ENCODE measurements at places on chromosomes 1 and 21.
A peak's percentile ranks its signal among the peaks of the same experiment; 100 is the strongest.

DNA sequence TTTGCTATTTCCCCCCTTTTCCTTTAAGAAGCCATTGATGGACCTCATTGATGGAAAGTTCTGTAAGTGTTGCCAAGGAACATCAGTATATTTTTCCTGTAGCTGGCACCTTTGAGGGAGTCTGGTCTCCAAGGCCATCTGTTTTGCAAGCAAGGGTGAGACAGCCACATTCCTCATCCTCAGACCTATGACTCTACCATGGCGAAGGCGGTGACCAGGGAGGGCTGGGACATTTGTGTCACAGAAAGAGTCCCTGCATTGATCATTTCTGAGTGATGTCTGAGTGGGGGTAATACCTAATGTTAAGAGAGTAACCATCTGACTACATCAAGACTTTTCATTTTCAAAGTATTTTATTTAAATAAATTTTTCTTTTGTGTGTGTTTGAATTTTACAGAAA is 35.4 kb downstream of the KIAA0040 start:
- no peak for DNase-seq

GRCh38 chr1:43288058-43288784 is 2.8 kb upstream of the C1orf210 start:
- DNase-seq = no peak

- DNase-seq = no peak
Observed at GRCh38 chr1:231419738-231420298, 2.3 kb downstream of the EGLN1 start.

DNA sequence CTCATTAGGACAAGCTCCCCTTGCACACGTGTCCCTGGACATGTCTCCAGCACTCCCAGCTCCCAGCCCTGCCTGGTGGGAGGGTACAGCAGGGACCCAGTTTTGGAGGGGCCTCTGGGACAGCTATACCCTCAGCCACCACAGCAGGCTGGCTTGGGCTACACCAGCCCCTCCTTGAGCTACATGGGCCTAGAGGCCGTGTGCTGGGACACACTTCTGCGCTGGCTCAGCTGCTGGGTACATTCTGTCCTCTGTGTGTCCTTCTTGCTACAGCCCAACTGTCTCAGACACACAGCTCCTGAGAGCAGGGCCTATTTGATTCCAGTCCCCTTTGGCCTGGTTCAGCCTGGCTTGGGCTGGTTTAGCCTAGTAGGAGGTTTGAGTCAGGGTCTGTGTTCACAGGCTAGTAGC is 26.7 kb downstream of the DMAP1 start:
- DNase-seq = no peak

DNA sequence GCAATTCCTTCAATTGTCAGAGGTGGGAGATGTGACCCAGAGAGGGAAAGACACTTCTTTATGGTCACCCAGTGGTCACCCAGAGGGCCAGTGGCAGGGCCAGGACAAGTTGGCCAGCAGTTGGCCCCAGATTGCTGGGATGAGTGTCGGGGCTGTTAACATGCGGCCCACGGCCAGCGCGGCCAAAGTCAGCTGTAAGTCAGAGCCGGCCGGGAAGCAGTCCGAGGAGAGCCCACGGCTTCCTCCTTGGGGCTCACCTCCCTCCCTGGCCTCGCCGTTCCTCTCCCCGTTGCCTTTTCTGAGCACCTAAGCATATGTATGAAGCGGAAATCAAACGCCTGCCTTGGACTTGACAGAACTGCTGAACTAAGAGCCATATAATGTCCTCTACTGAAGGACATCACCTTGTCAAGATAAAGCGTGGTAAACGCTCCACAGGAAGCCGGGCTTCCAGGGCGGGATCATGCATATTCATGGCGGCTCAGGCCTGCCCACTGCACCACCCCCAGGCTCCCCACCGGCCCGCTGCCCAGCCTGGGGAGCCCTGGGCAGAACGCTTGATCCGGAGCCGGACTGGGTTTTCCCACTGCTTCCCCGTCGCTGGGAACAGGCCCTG is 245.4 kb upstream of the POU3F1 start:
- no peak for DNase-seq

- no peak for DNase-seq
Observed at GRCh38 chr1:106768077-106768476, 288.4 kb upstream of the PRMT6 start.

DNA sequence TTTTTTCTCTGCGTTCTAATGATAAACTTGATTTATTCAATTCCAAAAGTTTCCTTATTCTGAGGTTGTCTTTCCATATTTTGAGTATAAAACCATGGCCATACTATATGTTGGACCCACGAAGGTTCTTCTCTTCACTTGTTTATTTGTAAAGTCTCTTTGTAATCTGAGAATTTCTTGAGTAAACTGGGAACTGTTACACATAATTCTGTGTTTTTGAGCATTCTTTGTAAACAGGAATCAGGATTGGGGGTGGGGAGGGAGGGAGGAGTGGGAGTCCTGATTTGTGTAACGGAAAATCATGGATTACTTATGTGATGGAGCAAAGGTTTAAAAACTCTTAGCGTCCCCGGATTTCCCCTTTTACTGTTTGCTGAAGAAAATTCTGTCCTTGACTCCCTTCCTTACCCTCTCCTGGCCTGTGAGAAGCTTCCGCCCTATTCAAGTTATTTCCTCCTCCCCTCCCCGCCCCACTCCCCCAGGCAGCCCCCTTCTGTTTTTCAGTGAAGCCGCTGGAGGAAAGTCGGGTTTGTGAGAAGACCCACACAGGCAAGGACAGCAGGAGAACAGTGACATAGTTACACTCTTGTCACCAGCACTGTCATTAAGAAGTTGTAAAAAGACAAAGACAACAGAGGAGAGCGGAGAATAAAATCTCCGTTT is 6.4 kb upstream of the NBPF11 start:
- DNase-seq = no peak

DNA sequence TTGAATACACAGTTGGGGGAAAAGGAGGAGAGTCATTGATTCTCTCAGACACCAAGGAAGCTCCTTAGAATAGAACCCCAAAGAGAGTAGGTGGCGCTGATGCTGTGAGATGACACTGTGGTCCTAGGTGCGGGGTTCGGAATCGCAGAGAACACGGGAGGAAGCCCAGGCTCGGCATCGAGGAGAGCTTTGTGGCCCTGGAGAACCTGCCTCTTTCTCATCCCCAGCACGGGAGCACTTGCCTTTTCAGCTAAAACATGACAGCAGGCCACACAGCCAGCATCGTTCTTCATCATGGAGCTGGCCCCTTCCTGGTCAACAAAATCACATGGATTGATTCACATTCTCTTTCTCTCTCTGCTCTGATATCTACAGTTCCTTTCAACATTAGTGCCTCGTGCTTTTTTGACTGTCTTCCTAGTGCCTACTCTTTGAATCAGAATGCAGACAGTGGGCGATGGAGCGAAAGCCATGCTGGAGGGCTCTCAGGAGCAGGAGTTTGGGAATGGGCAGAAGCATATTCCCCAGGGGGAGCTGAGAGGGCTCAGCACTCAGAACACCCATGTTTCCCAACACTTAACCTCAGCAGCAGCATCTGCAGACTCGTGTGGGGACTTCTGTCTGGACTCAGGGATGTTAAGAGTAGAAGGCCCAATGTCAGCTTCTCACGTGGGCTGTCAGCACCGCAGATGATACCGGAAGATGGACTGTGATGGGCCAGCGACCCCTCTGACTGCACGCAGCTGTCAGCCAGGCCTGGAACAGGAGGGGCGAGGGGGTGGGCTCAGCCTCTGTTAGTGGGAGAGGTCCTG is 539.4 kb downstream of the KIF26B start:
- DNase-seq = no peak

DNA sequence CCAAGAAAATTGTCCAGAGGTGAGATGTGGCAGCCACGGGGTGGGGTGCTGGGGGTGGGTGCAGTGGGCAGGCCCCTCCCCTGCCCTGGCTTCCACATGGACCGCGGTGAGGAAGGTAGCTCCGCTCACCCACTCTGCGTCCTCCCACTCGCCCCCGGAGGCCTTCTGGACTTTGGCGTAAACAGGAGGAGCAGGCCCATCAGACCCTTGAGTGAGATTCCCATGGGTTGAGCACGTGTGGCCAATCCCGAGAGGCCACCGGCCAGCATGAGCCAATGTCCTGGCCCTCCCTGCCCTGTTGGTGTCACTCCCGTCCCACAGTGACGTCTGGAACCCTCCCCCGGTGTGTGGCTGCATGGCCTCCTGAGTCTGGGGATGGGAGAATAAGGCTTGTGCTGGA is 8.2 kb upstream of the TMEM240 start:
- peak; percentile 29 for DNase-seq

DNA sequence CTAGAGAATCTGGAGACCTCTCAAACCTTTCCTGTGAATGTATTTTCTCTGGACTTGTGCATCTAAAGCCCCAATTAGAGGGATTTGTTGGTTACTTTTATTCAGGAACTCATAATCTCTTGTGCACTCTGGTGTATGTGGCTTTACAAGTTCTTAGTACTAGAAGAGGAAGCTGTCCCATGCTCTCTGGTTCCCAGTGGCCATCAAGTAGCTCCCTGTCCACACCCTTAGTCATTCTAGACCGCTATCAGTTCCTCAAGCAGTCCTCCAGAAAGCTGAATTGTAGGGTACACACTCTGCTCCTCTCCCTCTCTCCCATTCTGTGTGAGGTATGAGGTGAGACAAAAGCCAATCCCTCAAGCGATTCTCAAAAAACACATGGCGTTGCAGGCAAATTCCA is 470.3 kb downstream of the PTPRC start:
- no peak for DNase-seq

DNA sequence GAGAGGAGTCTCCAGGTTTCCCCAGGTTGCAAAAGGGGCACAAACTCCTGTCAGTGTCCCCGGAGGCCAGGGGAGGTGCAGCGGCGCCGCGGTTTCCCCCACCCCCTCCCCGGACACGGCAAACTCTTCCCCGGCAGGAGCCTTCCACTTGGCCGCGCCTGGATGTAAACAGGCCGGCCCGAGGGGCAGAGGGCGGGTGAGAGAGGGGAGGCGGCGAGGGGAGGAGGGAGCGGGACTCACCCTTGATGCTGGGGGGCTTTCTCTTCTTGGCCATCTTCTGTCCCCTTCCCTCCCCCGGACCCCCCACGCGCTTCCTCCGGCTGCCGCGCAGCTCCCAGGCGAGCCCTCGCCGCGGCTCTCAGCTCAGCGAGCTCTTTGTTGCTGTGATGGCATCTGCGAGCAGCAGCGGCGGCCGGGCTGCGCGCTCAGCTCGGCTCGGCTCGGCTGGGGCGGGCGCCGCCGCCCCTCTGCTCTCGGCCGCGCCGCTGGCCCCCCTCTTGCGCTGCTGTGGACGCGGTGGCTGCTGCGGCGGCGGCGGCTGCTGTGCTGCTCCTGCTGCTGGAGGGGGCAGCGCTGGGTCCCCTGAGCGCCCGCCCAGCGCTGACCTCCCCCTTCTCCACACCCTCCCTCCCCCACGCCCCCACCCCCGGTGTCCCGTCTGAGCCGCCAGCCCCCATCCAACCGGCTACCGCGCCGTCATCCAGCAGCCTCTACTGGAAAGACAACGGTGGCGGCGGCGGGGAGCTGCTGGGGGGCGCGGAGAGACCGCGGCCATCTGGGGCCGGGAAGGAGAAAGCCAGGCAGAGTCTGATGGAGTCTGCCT is 4.9 kb upstream of the SLC44A5 start:
- peak; percentile 26 for DNase-seq
